GM12892 (cell line): ENCODE measurements at places on chromosomes 2 and 18.
A peak's percentile ranks its signal among the peaks of the same experiment; 100 is the strongest.

DNA sequence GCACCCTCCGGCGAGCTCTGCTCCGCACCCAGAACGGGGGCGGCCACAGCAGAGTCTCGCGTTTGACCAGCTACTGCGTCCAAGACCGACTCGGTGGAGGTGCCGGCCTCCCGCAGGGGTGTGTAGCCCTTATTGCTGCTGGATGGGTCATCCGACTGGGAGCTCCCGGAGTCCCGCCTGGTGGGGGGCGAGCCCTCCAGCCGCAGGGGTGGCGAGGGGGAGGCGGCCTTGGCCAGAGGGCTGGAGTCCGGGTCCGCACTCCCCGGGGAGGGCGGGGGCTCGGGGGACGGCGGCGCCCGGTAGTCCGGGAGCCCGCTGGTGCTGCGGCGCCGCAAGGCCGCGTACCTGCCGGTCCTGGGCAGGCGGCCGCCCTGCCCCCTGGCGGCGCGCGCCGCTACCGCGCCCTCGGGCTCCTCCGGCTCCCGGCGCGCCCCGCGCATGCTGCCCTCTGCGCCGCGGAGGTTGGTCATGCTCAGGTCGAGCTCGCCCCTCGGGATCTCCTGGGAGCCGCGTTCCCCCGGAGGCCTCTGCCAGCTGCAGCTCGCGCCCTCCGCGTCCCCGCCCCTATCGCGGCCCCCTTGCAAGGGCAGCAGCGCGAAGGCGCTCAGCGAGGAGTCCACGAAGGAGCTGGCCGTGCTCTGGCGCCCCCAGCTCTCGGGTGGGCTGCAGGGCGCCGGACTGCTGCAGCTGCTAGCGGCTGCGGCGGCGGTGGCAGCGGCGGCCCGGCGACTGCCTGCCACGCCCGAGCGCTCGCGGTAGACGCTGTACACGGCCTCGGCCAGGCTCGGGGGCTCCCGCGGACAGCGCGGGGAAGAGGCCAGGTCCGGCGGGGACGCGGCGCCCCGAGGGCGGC is 4.8 kb downstream of the TMEM200C start:
- peak; percentile 67 for DNase-seq

DNA sequence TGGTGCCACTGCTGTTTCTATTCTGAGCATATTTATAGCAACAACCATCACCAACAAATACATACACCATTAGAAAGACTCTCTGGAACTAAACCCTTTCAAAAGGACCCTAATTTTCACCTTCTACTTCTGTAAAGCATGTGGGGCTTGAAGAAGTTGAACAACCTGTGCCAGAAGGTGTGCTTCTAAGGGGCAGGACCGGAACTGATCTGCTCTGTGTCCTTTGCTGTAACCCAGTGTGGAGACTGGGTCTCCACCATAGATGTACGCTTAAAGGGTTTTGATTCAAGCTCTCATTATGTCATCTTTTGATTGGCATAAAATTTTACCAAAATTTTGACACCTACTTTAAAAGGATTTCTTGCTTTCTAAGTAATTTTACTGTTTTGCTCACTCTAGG is 40.3 kb downstream of the WDR43 start:
- DNase-seq, result no peak

GRCh38 chr18:72849671-72850070 is 18.1 kb downstream of the NETO1 start:
- DNase-seq, result no peak

GRCh38 chr2:46305767-46306166 is 8.6 kb downstream of the EPAS1 start:
- no peak for DNase-seq

GRCh38 chr2:159201360-159202063 is 85.0 kb downstream of the WDSUB1 start:
- peak; percentile 38 for DNase-seq

DNA sequence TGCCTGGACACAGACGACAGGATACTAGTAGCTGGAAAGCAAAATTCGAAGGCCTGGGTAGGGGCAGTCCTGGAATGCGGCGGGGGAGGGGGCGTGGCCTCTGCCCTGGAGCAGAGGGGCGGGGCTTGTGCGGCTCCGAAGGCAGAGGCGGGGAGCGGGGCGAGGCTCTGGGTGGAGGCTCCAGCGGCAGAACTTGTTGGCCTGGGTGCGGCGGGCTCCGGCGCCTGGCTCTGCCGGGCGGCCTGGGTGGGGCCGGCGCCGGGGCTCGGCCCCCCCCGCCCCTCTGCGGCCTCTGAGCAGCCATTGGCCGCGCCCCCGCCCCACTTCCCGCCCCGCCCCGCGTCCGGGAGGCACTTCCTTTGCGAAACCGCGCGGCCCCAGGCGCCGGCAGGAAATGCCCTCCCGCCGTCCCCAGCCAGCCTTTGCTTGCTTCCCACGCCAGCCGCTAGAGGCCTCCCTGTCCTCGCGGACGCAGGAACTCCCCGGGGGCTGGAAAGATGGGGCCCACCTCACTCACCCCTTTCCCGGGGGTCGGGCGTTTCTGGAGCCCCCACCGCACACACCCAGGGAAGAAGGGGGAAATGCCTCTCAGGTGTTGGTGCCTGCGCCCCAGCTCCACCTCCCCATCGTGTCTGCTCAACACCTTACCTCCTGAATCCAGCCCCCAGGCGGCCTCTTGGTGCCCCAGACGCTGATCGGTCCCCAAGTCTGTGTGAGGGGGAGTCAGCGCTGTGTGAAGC is 6.7 kb downstream of the CTDSP1 start:
- DNase-seq, result peak; percentile 94

DNA sequence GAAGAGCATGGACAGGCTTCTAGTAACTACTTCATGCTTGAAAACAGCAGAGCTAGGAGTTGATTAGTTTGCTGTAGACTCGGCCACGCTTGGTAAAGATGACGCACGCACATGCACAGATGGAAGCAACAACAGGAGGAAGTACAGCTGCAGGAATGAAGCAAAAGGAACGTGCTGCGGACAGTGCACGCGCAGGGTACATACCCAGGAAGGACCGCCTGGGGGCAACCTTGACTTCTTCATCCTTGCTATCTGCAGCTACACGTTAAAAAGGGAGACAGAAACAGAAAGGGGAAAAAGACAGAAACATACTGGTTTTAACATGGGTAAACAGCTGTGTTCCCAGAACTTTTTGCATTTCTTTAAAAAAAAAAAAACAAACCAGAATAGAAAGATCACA is 17.7 kb downstream of the SLC66A2 start:
- no peak for DNase-seq

DNA sequence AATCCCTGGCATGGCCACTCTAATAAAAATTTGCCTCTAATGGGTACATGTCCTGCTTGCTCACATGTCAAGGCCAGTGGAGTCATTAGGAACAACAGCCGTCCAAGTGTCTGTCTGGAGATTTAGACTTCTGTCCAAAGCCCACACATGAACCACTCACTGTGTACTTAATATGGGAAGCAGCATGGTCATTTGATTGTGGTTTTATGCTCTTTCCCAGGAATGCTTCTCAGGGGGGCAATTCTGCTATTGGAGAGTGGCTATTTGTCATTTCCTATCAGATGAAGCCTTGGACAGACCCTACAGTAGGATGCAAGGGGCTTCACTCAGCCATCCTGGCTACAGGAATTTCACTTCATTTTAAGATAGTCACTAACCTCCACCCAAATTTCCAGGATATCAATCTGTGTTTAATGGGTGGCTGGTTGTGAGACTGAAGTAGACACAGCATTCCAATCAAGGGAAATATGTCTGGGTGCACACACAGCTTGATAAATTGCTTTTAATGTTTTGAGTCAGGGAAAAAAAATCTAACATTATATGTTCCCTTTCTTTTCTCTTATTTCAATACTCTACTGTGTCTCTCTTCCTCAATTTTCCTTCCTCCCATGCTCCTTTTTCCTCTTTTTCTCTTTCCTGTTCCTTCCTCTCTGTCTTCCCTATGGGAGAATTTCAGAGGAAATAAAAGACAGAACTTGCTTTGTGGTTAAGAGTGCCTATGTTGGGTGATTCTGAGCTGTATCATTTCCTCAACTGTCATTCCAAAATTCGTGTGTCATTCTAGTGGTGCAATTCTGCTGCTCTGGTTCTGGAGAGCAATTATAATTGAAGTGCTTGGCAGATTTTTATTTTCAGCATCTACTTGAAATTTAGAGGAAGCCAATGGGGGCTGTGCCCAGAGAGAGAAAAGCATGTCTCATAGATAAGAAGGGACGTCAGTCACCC is 320.1 kb downstream of the OSR1 start:
- DNase-seq, result no peak
